Fibroblast of skin of right biceps (primary cell): ENCODE measurements at places on chromosomes 4 and X.
A peak's percentile ranks its signal among the peaks of the same experiment; 100 is the strongest.

DNA sequence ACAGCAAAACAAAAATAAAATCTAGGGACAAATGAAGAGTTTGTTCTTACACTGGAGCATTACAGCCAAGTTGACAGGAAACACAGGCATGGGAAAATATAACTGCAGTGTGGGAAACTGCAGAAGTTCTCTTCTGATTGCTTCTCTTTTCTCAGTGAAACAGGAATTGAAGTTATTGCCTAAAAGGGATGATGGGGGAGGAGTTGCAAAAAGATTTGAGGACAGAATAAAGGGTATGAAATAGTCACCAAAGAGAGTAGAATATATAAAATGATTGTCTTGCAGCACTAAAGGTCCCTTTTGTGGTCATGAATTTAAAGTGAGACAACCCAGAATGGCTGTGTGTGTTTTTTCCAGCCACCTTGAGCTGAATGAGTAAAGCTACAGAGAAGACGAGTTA is 103.7 kb downstream of the JADE1 start:
- no peak for DNase-seq

DNA sequence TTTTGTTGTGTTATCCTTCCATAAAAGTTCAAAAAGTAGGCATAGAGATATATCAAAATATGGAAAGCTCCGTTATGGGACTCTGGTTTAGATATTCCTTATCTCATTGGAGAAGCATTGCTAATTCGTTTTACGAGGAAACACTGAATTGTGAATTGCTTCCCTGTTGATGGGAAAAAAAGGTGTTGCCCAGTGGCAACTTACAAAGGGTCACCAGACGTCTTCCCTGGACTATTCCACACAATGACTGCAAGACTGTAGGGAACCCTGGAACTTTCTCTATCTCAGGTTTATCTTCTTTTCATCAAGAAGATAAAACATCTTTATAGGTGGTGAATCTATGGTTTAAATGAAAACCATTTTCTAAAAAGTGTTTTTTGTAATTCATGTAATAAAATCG is 137.7 kb downstream of the MID1 start:
- DNase-seq, result no peak

DNA sequence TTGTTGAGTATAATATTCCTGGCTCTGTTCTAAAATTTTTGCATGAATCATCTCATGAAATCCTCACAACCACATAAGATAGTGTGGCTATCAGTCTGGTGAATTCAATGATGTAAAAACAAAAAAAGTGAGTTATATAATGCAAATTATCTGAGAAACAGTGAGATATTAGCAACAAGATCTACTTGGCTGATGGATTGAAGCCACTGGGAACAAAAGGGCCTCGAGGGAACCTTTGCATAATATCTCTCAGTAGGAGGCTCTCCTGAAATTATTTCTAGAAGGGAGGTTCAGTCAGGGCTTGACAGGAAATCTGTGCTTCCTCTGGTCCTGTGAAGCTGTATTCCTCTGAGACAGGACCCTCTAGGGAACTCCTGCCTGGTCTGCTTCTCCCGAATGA is 30.1 kb upstream of the NUP54 start:
- no peak for DNase-seq

- DNase-seq, result no peak
These were observed 12.3 kb upstream of the GNPDA2 start for GRCh38 chr4:44738615-44739014.

DNA sequence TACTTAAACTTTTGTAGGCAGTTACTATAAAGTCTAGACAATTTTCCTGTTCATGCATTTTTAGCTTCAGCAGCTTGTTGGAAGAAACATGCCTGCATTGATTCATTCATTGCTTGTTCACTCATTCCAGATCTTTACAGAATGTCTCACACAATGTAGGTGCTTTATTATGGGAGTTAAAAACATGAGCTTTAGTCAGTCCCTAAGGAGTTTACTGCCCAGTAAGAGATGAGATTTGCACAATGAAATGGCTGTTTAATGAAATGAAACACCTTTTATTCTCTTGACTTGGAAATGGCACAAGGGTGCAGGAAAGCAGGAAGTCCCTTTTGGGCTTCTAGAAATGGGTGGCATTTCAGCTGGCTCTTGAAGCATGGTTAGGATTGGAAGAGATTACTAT is 2.9 kb downstream of the NOCT start:
- DNase-seq, result peak; percentile 33

DNA sequence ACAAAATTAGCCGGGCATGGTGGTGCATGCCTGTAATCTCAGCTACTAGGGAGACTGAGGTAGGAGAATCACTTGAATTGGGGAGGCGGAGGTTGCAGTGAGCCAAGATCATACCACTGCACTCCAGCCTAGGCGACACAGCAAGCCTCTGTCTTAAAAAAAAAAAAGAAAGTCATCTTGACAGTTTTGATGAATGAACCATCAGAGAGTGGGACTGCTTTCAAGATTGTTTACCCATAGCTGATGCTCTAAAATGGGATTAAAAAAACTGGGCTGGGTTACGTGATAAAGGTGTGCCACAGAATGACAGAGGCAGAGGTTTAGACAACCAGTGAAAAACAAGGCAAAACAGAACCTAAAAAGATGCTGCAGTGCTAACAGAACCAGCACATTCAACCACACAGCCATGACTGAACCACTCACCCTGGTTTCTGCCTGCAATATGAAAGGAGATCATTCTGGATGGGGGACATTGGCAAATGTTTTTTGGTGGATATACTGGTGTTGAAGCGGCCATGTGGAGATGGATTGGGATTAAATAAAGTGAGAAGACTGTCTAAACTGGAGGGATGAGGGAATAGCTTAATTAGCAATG is 22.2 kb downstream of the GPAT3 start:
- DNase-seq, result no peak

DNA sequence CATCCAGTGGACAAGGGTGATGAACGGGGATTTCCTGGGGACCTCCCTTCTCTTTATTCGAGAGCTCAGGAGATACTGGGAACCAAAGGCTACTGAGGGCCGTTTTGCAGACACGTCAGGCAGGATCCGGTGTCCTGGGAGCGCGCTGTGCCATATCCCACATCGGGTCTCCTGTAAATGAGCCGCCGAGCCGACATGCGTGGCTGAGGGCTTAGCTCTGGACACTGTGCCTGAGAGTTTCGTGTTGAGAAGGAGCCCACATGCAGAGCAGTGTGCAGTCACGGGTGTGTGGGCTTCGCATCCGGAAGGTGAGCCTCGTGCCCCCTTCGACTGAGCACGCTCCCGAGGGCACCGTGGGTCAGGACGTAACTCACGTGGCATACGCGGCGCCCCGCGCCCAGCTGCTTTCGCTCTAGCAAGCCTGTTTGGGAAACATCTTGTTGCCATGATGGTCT is 28.5 kb upstream of the HGFAC start:
- DNase-seq, result no peak

GRCh38 chr4:6019316-6020263 is 1.4 kb upstream of the C4orf50 start:
- peak; percentile 41 for DNase-seq

DNA sequence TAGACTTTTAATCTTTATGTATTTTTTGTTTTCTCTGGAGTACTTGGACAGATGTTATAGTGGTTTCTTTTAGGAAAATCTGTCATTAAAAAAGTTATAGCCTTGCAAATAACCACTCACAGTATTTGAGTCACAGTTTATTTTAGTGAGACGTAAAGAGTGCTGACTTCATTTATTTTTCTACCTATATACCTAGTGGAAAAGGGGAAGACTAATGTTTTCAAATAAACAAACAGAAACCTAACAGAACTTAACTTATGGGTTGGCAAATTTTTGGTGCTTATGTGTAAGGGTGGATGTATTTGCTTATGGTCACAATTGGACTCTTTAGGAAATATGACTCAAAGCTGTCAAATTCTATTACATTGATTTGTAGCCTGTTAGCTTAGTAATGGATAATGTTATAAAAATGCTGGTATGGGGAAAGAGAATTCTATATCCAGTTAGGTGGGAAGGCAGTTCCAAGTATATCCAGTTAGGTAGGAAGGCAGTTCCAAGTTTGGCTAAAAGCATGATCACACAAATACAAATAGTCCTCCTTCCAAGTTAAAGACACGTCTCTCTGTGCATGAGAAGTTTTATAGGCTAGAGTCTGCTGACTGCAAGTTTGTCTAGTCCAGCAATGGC is 61.9 kb downstream of the SLC9A6 start:
- DNase-seq, result peak; percentile 55

GRCh38 chr4:148273501-148273986 is 168.7 kb downstream of the NR3C2 start:
- no peak for DNase-seq

DNA sequence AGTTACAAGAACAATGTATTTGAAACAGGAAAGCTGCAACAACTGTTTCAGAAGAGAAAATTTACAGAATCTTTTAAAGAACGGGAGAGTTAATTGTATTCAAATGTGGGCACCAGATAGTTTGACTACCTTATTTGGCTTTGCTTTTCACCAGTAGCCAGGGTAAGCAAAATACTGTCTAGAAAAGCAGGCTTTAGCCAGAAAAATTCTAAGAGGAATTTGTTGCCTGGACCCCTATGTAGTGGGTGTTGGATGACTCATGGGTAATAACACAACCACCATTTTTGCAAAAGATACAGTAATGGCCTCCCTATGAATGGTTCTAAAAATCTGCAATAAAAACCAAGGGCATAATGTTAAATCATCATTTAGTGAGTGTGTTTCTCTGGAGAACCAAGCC is 233.4 kb upstream of the ANXA3 start:
- DNase-seq, result peak; percentile 30

DNA sequence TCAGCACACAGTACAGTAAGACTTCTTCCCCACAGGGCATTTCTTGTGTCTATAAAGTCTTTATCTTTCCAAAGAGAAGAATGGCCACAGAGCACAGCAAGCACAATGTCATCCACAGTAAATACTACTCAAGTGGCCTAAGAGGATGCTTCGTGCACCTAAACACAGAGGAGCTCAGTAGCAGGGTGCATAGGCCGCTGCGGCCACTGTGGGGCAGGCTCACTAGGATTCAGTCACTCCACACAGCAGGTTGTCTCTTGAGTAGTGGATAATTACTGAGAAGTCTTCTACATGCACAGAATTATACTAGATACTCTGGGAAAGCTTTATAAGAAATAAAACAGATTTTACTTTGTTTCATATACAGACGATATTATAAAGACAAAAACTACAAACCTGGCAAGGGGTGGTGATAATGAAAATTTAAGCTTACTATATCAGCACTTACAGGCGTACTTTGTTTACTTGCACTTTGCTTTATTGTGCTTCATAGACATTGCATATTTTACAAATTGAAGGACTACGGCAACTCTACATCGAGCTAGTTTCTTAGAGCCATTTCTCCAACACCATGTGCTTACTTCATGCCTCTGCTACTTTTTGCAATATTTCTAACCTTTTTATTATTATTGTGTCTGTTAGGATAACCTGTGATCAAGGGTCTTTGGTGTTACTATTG is 78.5 kb downstream of the PRDM5 start:
- no peak for DNase-seq

GRCh38 chr4:61440321-61440720 is 240.2 kb downstream of the ADGRL3 start:
- DNase-seq, result no peak

DNA sequence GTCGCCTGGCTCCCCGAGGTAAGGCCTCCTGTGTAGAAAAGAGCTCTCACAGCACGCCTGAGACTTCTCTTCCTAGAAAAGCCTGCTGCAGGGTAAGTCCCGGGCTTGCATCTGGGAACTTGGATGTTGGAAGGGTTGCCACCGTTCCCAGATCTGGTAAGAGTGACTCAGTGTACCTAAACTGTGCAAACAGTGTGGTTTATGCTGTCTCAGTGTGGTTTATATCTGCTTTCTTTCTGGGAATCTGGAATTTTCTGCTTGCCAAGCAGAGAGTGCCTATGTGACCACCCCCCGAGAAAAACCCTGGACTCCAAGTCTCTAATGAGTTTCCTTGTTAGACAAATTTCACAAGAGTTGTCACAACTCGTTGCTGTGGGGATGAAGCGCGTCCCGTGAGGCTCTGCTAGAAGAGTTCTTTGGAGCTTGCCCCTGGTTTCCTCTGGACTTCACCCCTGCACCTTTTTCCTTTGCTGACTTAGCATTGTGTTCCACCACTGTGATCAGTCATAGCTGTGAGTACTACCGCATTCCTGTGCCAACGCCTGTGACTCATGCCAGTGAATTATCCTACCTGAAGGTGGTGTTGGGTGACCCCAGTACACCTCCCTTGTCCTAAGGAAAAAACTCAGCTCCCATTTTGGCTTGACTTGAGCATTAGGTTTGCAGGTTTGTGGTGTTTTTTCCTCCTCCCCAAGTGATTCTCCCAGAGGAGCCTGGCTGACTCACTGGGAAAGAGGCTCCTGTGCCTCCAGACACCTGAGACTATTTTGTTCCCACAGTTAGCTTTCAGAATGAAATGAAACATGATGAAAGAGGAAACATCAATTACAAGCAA is 14.5 kb downstream of the SLC2A9 start:
- DNase-seq, result peak; percentile 35

DNA sequence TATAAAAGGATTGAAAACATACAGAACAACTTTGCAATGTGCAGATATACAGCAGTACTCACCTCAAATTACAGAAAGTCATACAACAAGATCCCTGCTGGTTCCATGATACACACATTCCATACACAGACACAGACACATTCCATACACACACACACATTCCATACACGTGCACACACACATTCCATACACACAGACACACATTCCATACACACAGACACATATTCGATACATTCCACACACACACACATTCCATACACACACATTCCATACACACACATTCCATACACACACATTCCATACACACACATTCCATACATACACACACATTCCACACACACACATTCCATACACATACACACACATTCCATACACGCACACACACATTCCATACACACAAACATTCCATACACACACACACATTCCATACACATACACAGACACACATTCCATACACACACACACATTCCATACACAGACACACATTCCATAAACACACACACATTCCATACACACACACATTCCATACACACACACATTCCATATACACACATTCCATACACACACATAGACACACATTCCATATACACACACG is 13.7 kb downstream of the LINC00632 start:
- peak; percentile 43 for DNase-seq

GRCh38 chrX:13293700-13294099 is 26.2 kb downstream of the ATXN3L start:
- DNase-seq, result no peak

DNA sequence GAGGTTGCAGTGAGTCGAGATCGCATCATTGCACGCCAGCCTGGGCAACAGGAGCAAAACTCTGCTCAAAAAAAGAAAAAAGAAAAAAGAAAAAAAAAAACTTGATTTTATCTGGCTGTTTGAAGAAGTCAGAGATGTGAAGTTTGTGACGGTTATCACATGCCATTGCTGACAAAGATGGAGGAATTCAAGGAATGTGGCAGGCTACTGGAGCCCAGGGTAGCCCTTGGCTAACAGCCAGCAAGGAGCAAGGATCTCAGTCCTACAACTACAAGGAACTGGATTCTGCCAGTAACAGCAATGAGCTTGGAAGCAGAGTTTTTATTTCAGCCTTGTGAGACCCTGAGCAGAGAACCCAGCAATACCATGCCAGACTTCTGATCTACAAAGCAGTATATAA is 24.3 kb upstream of the TET2 start:
- DNase-seq, result peak; percentile 72

DNA sequence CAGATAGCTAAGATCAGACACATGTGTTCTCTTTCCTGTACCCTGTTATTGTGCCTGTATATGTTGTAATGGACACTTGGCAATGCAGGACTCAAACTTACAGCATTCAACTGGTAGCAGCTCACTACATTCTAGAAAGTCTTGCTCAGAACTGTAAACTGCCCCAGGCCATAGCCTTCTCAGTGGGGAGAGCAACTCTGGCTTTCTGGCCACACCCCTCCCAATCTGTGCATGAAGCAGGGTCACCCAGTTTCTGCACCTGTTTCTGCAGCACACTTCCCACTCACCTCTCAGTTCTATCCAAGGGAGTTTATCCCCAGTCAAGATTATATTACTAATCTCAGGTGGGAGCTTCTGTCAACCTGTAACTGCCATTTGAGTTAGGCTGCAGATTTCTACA is 38.9 kb upstream of the TBX22 start:
- DNase-seq, result no peak
